CD8-positive, alpha-beta T cell (primary cell): ENCODE measurements at places on chromosomes 11 and 22.
A peak's percentile ranks its signal among the peaks of the same experiment; 100 is the strongest.

DNA sequence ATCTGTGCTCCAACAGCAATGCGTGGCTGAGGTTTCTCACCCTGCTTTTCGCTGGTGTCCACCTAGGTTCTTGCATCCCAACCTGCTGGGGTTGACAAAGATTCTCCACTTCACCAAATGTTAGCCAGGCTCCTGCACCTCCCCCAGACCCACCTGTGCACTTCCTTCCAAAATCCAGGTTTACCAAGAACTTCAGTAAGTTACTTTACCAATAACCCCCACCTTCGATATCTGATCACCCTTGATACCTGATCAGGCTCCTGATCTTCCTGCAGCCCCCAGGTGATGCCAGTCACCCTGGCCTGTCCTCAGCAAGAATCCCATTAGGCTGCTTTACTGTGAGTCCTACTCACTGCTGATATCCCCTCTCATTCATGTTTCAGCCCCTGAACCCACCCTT is 1203.4 kb downstream of the TBC1D22A start:
- DNase-seq = no peak

DNA sequence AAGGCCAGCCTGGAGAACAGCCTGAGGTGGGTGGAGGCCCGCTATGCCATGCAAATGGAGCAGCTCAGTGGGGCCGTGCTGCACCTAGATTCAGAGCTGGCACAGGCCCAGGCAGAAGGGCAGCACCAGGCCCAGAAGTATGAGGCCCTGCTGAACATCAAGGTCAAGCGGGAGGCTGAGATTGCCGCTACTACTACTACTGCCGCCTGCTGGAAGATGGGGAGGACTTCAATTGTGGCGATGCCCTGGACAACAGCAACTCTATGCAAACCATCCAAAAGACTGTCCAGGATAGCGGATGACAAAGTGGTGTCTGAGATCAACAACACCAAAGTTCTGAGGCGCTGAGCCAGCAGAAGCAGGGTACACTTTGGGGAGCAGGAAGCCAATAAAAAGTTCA is 3.1 kb upstream of the TMEM218 start:
- no peak for DNase-seq

GRCh38 chr11:119699227-119699626 is 29.8 kb downstream of the NECTIN1 start:
- no peak for DNase-seq

DNA sequence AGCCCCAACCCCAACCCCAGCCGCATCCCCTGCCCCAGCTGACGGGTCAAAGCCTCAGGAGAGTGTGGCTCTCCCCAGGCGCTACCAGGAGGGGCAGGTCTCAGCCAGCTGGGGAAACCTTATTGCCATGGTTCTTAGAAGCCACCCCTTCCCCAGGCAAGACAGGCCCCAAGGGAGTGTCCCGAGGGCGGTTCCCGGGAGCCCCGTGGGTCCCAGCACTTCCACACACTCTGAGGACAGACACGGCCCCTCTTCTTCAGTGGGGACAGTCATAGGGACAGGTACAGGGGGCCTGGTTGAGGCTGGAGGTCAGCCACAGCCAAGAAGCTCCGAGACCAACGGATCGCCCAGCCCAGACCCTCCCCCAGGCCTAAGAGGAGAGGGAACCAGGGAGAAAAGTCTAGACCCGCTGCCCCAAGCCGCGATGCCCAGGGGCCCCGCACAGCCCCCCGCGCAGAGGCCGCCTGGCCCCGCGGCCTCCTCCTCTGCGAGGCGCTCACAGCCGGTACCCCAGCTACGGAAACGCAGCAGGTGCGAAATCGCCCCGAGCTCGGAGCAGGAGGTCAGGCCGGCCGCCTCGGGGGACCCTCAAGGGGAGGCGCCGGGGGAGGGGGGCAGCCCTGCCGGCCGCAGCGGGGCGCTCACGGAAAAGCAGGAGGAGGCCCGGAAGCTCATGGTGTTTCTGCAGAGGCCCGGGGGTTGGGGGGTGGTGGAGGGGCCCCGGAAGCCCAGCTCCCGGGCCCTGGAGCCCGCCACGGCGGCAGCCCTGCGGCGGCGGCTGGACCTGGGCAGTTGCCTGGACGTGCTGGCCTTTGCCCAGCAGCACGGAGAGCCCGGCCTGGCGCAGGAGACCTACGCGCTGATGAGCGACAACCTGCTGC is 2.6 kb downstream of the KLHDC7B start:
- DNase-seq = peak; percentile 81

DNA sequence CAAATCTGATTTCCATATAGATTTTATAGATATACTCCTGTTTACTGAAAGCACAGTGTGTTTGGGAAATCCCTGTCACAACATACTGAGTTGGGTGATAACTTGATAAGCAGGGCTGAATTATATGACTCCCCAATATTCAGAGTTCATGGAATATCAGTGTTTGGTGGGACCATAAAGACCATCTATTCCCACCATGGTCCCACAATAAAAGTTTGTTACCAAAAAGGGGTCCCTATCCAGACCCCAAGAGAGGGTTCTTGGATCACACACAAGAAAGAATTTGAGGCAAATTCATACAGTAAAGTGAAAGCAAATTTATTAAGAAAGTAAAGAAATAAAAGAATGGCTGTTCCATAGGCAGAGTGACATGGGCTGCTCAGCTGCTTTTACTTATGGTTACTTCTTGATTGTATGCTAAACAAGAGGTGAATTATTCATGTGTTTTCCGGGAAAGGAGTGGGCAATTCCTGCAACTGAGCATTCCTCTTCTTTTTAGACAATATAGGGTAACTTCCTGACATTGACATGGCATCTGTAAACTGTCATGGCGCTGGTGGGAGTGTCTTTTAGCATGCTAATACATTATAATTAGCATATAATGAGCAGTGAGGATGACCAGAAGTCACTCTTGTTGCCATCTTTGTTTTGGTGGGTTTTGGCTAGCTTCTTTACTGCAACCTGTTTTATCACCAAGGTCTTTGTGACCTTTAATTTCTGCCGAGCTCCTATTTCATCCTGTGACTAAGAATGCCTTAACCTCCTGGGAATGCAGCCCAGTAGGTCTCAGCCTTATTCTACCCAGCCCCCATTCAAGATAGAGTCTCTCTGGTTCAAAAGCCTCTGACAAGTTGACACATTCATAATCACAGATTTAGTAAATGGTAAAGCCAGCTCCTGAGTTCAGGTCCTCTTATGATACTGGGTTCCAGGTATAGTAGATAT is 240.6 kb upstream of the PDGFD start:
- no peak for DNase-seq

- no peak for DNase-seq
Measured at GRCh38 chr11:871472-871871, 28.8 kb downstream of the TSPAN4 start.

DNA sequence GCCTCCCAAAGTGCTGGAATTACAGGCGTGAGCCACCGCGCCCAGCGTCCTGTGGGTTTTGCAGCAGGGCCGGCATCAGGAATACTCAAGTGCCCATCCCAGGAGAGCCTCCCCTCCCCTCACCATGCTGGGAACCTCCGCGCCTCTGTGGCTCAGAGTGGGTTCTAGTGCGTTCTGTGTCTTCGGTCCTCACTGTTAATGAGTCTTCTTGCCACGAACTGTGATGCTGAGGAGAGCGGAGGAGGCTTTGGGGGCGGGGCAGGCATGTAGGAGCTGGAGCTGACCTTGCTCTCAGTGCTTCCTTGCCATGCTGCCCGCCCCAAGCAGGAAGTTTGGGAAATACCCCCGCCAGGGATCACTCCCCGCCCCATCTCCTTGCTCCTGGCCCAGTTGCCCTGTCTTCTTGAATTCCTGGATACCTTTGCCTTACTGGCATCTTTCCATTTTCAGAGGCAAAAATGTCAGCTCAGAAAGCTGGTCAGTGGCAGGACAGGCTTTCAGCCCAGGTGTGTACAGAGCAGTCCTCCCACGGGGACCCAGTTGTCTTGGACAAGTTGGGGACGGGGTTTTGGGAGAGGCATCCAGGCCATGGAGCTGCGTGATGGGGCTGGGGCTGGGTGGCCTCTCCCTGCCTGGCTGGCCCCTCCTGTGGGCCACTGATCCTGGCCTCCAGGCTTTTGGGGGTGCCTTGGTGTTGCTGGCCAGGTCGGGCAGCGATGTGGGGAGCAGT is 5.1 kb downstream of the GRAMD4 start:
- no peak for DNase-seq

DNA sequence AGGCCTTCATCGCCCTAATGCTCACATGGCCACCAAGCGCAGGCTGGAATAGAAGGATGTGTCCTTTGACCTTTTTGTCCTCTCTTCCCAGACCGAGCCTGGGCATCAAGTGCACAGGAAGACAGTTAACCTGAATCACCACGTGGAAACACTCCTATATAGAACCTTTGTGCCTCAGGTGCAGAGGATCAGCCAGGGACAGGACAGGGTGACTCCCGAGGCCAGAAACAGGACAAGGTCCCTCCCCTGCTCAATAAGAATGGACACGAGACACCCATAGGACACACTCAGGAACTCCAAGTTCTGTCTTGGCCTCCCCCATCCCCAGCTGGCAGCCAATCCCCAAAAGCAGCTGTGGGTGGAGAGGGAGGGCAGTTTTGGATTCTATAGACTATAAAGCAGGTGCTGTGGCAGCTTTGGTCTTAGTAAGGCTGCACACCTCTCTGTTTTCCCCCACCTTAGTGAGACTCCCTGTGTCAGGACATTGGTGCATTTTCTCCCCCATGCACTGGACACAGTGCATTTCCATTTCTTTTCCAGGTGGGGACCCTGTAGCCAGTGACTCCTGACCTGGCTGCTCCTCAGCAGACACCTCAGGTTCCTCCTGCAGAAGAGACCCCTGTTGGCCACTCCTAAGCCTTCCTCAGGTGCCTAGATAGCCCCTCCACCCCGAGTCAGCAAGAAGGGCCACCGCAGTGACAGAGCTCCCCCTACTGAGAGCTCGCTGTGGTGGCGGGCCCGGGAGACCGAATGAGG is 43.6 kb upstream of the POU2AF1 start:
- peak; percentile 33 for DNase-seq
